Ovary (tissue), 10 donors: ENCODE measurements at places on chromosomes 2 and 18. TPM values are rescaled to one million over a fixed set of nuclear protein-coding genes. Genes with fewer than 3 reads are reported as not detected.
A peak's percentile ranks its signal among the peaks of the same experiment; 100 is the strongest.

GRCh38 chr2:112705575-112705974 lies 15.2 kb upstream of the NT5DC4 start:
- H3K4me1 ChIP-seq: no peaks in the 10 kb centered on the region
- no peaks in the 10 kb centered on the region for H3K27me3 ChIP-seq
- H3K27ac ChIP-seq: no peak overlapping the region

DNA sequence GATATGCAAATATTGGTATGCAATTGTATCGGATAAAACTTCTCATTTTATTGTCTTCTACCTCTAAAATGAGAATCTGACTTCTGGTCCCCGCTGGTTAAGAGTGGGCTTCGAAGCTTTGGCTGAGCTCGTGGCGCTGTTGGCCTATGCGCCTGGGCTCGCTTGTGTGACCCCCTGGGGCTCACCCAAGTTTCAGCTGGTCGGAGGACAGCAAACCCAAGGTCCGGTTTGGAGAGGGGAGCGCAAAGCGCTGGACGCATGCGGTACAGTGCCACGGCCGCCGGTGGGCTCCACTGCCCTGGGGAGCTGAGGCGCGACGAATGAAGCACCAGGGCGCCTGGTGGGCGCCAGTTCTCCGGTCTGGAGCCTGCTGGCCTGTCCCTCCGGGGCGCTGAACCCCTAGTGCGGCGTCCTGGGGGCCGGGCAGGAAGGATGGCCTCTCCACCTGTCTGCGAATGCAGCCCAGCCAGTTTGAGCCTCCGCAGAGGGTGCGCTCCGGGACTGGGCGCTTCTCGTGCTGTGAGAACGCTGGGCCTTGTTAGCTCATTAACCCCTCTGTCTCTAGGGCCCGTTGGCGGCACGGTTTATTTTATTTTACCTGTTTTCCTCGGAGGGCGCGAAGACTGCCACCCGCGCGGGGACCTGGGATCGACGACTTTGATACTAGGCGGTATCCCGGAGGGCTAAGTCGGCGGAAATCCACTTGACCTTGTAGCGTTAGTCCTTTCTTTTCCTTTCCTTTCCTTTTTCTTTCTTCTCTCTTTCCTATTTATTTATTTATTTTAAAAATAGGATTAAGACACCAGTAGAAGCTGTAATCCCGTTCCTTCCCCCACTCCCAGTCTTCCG lies 10.4 kb downstream of the MEIS1 start:
- peak overlapping the region; percentile 49 for H3K4me3 ChIP-seq
- peak overlapping the region; percentile 81 for H3K27ac ChIP-seq
- no peaks in the 10 kb centered on the region for H3K36me3 ChIP-seq
- H3K4me1 ChIP-seq: peaks cover 2% of the 10 kb centered on the region
- DNase-seq: peak; percentile 59

GRCh38 chr2:12980817-12981216 lies 264.1 kb downstream of the TRIB2 start:
- H3K4me3 ChIP-seq: no peak overlapping the region
- H3K27me3 ChIP-seq: no peaks in the 10 kb centered on the region
- DNase-seq: no peak

- no peaks in the 10 kb centered on the region for H3K36me3 ChIP-seq
- H3K27me3 ChIP-seq: no peaks in the 10 kb centered on the region
- no peaks in the 10 kb centered on the region for H3K4me1 ChIP-seq
- DNase-seq: no peak
These were observed 27.8 kb upstream of the RNF125 start for GRCh38 chr18:31990823-31991222.

KDSR gene
- polyA plus RNA-seq: 27.8 TPM

GALR1 gene
- not detected for polyA plus RNA-seq

- no peaks in the 10 kb centered on the region for H3K4me1 ChIP-seq
- H3K4me3 ChIP-seq: no peak overlapping the region
- H3K27me3 ChIP-seq: no peaks in the 10 kb centered on the region
These were observed 266.6 kb downstream of the ETAA1 start for GRCh38 chr2:67663776-67664175.

MYCN gene
- polyA plus RNA-seq: 3.8 TPM
